ENCODE measurements at places on chromosomes 4 and X.

DNA sequence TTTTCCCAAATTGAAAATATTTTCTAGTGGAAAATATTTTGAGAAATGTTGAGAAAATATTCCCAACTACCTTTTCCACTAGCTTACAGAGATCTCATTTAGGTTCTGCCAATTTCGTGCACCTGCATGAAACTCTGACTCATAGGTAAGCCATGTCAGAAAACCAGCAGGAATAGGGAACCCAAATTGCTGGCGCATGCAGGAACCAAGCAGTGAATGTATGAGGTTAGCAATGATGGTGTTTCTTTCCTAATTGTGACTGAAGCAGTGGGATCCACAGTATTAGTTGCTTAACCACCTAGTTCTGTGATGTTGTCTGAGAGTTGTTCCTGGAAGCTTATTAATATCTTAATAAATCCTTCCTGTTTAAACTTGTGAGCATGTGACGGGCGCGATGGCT is 381.0 kb upstream of the TRAM1L1 start:
- DNase-seq = no peak

DNA sequence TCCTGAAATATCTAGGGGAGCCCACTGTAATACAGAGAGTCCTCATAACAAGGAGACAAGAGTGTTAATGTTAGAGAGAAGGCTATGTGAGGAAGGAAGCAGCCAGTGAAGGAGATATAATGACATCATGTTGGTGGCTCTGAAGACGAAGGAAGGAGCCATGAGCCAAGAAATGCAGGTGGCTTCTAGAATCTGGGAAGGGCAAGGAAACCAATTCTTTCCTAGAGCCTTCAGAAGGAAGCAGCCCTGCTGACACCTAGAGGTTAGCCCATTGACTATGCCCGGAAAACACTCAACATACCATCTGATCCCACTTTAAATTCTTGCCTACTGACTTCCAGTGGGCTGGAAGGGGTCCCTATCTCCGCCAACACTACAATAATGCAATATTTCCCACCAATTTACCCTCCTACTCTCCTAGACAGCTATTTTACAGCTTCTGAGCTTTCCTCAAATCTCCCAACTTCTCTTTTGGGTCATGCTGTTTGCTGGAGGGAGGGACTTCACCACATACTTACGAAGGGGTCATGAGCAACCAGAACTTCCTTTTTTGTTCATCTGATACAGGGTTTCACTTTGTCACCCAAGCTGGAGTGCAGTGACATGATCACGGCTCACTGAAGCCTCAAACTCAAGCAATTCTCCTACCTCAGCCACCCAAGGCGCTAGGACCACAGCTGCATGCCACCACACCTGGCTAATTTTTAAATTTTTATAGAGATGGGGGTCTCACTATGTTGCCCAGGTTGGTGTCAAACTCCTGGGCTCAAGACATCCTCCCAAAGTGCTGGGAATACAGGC is 25.2 kb upstream of the G3BP2 start:
- no peak for DNase-seq

- DNase-seq = no peak
Measured at GRCh38 chrX:130902446-130902782, 595 bp downstream of the ENOX2 start.

DNA sequence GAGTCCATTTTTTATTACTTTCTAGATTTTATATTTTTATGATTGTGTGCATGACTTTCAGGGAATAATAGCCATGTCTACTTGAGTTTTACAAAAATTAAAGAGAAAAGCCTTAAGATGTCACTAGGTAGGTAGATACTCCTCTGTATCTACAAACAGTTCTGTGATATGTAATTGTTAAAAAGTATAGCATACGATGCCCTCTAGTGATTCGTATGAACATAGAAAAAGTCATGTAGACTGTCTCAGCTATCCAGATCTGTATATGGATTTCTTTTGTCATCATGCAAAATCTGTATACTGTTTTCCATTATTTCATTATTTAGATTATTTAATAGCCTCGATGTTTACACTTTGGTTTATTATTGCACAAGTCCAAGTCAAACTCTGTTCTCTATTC is 856.6 kb downstream of the CENPC start:
- no peak for DNase-seq
